ENCODE measurements at places on chromosomes 7 and 10.

DNA sequence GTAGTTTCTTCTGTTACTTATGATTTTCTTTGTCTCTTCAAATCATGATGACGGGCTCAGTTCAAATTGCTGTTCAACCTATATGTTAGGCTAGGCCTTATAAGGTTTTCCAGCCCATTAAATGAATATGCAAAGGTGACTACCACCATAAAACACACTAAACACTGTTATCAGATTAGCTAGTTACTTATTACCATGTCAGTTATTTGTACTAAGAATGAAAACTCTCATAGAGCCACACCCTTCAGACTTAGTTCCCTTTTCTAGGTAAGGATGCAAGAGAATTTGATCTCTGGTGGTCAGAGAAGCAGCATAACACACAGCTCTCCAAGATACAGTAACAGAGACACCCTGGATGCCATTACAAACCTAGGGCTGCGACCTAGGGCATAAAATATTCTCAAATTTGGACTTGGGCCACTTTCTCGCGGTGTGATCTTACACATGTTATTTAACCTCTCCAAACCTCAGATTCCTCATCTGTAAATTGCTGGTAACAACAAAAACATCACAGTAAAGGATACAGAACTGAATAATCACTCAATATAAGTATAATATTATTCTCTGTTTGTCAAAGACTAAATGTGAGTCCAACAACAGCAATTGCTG is 35.6 kb downstream of the ANKMY2 start:
- no peak for DNase-seq

DNA sequence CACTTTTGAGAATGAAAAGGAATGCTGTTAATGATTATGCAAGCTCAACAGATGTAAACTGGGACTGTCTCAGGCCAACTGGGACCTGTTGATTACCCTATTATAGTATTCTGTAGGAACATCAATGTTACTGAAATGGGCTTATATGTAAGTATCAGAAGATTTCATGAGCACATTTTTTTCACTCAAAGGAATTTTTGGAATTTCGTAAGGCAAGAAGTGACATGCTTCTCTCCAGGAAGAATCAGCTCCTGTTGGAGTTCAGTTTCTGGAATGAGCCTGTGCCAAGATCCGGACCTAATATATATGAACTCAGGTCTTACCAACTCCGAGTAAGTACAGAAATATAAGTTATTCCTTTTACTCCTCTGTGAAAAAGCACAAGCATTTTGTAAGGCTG is 19.2 kb downstream of the NIPSNAP2 start:
- no peak for DNase-seq

DNA sequence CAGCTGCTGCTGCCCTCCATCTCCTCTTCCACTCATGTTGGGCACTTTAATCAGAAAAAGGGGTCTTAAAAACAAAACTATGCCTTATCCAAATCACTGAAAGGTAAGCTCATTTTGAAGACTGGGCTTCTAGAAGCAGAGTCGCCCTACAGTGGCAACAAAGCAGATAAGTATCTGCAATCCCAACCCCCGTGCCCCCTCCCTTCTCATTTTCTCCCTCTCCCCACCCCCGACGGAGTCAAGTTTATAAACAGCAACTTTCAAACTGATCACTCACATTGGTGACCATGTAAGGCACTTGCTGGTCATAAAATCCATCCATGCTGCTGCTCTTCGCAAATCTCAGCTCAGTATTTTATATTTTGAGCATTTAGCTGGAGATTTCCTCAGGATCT is 738 bp downstream of the ETV1 start:
- no peak for DNase-seq

- no peak for DNase-seq
Observed at GRCh38 chr7:75614401-75614800, 122.3 kb downstream of the SPDYE5 start.

- DNase-seq: no peak
Observed at GRCh38 chr10:122144199-122144598, 126.9 kb upstream of the BTBD16 start.

GRCh38 chr10:71719464-71720201 is at the start of gene C10orf105:
Gene C10orf105 (minus strand): TSS chr10:71719778. CDS start chr10:71716337, 3,441 bp downstream.
- DNase-seq: no peak

GRCh38 chr10:49009199-49009979 is 69.7 kb upstream of the LRRC18 start:
- DNase-seq: no peak

GRCh38 chr7:20514364-20514763 is 101.1 kb upstream of the ABCB5 start:
- DNase-seq: no peak

GRCh38 chr10:44307691-44308090 is 77.2 kb downstream of the CXCL12 start:
- DNase-seq: no peak

DNA sequence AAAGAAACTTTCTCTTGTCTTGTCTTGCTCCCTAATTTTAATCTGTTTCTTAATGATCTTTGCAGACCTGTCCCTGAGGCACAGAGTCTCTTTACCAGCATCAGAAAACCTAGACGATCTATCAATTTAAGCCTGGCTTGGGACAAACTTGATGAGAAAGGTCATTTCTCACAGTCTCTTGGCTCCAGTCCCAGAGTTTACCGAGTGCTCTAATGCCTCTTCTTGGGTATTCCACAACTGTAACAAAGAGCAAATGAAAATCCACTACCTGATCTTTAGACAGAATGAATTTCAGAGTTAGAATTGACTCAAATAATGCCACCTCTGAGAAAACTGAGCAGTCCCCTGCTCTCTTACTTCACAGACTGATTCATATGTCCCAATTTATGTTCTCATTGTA is 106.4 kb upstream of the DNAJB12 start:
- DNase-seq: no peak

- DNase-seq: no peak
Observed at GRCh38 chr7:154794147-154794780, 208.7 kb downstream of the PAXIP1 start.

DNA sequence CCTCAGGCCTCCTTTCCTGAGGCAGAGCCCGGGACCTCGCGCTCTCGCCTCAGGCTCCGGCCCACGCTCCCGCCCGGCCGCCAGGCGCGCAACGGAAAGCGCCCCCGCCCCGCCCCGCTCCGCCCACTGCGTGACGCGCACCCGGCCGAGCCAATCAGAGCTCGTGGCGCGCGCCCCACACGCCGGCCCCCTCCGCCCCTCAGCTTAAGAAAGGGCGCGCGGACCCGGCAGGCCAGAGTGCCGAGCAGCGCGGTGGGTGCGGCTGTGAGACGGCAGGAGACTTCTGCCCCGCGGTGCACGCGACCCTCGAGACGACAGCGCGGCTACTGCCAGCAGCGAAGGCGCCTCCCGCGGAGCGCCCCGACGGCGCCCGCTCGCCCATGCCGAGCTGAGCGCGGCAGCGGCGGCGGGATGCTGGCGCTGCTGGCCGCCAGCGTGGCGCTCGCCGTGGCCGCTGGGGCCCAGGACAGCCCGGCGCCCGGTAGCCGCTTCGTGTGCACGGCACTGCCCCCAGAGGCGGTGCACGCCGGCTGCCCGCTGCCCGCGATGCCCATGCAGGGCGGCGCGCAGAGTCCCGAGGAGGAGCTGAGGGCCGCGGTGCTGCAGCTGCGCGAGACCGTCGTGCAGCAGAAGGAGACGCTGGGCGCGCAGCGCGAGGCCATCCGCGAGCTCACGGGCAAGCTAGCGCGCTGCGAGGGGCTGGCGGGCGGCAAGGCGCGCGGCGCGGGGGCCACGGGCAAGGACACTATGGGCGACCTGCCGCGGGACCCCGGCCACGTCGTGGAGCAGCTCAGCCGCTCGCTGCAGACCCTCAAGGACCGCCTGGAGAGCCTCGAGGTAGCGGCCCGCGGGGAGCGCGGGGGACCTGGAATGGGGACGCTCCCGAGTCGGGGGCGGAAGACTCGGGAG is at the start of gene NPTX2:
Gene NPTX2 (plus strand): TSS at position 235 of the 909 bp plus-strand sequence. CDS start 177 bp downstream, at position 412.
- no peak for DNase-seq

GRCh38 chr7:100670074-100670473 is 3.5 kb upstream of the GNB2 start:
- DNase-seq: no peak

DNA sequence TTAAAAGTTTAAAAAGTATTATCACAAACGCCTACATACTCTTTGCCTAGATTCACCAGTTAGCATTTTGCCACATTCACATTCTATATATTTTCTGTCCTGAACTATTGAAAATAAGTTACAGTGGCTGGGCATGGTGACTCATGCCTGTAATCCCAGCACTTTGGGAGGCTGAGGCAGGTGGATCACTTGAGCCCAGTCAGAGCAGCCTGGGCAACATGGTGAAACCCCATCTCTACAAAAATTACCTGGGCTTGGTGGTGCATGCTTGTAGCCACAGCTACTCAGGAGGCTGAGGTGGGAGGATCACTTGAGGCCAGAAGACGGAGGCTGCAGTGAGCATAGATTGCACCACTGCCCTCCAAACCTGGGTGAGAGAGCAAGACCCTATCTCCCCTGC is 5.3 kb downstream of the ARPC1A start:
- DNase-seq: no peak

GRCh38 chr7:10266976-10267375 is 706.7 kb upstream of the PHF14 start:
- no peak for DNase-seq

DNA sequence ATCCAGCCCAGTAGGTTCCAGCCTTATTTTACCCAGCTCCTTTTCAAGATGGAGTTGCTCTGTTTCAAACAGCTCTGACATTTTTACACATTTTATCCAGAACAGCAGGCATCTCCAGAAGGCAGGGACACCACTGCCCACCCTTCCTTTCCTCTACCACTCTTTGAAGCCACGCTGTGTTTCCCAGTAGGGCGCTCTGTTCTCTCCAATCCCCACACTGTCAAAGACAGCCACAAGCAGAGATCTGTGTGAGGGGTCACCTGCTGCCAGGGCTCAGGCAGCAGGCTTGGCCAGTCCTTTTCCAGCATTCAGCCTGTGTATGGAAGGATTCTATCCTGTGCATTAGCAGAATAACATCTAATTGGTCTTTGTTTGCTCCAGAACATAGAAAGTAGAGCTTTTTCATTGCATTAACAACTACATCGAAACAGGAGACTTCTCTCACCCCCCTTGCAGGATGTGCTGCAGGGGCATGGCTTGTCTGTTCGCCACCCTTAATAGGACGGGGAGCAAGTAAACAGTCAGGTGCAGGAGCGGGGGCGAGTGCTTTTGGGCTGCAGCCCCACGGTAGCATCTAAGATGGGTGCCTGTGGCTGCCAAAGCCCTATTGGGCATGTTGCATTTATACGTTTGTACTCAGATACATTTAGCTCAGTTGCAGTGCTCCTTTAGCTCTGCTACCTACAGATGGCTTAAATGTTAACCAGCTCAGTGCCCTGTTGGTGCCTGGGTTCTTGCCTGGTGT is 326.1 kb downstream of the GALNT17 start:
- no peak for DNase-seq

GRCh38 chr7:134699021-134699818 is 52.6 kb downstream of the BPGM start:
- no peak for DNase-seq

GRCh38 chr7:66697449-66698438 is 42.8 kb upstream of the RABGEF1 start:
- no peak for DNase-seq

GRCh38 chr10:20893297-20893696 is 3.8 kb downstream of the NEBL start:
- DNase-seq: no peak

DNA sequence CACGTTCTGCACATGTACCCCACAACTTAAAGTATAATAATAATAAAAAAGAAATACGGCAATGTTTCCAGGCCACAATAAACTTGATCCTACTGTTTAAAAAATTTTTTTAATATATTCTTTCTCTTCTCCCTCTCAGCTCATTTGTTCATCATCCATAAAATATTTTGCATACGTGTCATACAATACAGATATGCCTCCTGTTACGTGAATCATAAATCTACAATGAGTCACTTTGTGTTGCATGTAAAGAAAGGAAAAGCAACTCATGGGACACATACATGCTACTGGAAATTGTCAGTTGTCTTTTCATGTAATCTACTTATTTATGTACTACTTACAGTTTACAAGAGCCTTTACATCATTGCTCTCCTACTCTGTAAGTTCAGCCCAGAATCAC is 1.1 kb upstream of the TECTB start:
- no peak for DNase-seq

DNA sequence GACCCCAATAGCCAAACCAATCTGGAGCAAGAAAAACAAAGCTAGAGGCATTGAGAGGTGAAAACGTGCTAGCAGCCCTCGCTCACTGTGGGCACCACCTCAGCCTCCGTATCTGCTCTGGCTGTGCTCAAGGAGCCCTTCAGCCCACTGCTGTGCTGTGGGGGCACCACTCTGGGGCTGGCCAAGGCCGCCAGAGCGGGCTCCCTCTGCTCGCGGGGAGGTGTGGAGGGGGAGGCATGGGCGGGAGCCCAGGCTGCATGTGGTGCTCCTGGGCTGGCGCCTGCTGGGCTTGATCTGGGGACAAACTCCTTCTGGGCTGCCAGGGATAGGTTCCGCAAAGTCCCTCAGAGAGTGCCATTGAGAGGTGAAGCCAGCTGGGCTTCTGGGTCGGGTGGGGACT is 1002.0 kb downstream of the GATA3 start:
- no peak for DNase-seq

DNA sequence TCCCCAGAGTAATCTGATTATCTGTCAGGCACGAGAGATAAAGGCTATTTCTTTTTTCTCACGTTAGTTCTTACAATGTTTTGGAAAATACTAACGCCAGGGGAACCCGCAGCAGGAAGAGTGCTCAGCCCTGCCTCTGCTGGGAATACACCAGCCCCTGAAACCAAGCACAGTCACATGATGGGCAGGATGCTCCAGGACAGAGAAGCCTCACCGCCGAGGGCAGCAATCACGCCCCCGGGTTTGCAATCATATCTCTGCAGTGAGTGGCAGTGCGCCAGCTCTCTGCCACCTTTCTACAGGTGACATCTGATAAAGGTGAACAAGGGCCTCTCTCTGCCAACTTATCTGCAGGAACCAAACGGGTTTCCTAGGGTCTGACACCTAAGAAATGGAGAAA is 39.8 kb downstream of the BRI3 start:
- no peak for DNase-seq

GRCh38 chr10:24680647-24681524 is 42.8 kb downstream of the ARHGAP21 start:
- DNase-seq: no peak

DNA sequence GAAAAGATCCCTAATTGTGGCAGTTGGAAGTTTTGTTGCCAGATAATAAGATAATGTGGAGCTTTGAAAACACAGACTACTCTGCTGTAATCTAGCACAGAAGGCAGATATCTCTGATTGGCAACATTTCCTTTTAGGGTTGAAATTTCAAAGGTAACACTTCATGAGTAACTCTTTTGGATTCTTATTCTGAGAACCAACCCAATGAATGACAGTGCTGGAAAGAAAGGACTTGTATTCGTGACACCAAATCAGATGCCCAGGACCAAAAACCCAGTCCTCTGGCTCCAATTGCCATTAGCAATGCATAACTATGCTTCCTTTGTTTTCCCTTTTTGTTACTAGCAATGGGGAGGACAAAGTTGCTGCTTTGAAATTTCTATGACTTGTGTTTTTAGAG is 41.0 kb upstream of the ELMO1 start:
- DNase-seq: no peak

All from T-helper 1 cell (primary cell).